ENCODE measurements at places on chromosomes 1 and 21.

- DNase-seq = no peak
Measured at GRCh38 chr1:193487722-193488121, 301.3 kb upstream of the B3GALT2 start.

DNA sequence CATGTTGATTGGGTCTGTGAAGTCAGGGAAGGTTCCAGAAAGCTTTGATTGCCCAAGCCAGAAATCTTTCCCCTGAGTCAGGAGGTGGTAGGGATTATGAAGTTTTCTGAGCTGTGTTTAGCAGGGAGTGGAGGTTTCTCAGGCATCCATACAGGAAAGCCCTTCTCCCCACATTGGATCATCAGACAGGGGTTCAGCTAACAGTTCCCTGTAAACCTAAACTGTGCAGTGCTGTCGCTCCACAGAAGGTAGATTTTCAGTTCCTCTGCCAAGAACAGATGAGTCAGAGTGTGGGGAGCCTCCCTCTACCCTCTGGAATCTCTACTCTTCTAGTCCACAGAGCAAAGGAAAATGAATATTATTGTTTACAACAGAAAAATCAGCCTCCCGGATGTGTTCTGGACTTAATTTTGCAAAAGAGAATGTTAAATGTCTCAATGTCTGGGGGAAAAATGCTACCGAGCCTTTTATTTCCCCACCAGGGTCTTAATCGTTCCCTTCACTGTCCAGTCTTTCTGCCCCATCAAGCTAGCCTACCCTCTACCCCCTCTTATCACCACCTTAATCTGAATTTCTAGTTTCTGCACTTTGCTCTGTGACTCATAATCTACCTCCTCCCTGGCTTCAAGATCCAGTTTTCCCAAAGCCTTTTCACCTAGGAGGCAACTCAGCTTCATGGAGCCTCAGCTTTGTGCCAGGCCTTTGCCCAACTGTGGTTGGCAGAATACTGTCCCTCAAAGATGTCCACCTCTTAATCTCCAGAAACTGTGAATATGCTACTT is 355.6 kb downstream of the PRDM2 start:
- DNase-seq = no peak

DNA sequence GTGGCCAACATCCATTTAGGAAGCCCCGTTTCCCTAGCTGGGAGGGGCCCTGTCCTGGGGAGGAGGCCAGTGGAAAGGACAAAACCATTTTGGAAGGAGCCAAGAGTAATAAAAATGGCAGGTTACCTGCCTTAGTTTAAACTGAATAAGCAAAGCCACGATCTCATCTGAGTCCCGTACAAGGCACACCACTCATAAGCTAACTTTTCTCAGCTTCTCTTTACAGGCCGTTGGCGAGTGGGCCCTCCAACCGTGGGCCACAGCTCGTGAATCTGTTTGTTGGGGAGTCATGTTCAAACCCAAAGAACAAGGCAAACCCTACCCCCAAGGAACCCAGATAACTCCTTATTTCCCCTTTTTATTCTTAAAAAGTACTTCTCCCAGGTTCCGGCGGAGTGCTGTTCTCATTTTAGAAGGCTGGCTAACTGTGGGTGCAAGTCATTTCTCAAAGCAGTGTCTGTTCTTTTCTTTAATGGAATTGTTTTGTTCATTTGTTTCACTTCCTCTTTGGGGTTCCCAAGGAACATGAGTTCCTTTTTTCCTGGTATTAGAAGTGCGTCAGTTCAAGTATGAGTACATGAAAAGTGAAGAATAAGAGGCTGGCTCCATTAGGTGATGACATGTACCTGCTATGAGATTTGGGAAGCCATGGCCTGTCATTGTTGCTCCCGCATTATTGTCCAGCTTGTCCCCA is 89.0 kb downstream of the PSMG1 start:
- no peak for DNase-seq

GRCh38 chr1:153985341-153985912 is 712 bp downstream of the RAB13 start:
- DNase-seq = no peak
